H4 (cell line): ENCODE measurements at places on chromosomes 3 and 15.

- no peak for DNase-seq
These were observed 48.0 kb downstream of the NSUN3 start for GRCh38 chr3:94110854-94111253.

- DNase-seq, result no peak
These were observed 54.5 kb upstream of the FNDC3B start for GRCh38 chr3:171984883-171985282.

GRCh38 chr3:64892671-64893309 is 205.0 kb upstream of the ADAMTS9 start:
- DNase-seq, result no peak

- DNase-seq, result no peak
These were observed 807 bp upstream of the INAFM2 start for GRCh38 chr15:40322531-40323238.

DNA sequence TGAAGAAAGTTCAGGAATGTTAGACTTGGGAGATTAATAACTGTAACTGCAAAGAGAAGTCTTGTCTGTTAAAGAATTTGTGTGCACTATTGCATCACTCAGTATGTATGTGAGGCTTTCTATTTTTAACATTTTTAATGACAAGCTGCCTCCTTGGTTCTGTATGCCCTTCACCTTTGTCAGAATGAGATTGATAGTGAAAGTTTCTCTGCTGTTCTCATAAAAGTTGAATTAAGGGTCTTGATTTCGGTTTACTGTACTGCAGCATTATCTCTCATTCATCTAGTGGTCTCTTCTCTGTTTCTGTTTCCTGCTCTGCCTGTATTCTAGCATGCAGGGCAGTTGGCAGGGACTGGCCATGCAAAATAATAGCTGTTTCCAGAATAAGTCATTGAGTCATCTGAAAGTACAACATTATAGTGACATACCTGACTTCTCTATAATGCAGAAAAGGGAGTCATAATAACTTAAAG is 454.9 kb downstream of the IL5RA start:
- DNase-seq, result no peak

DNA sequence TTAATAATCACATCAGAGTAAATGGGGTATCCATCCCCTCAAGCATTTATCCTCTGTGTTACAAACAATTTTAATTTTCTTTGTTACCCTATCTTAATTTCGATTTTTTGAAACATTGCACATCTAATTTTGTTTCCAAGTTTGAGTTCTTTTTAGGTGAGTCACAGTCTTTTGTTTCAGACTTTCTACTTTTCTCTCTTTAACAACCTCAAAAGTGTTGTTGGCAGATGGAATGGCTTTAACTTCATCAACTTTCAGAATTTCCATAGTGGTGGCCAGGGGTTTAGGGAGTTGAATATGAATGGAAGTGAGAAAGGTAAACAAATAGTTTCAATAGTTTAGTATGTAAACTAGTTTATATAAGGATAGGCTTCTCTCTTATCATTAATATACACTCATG is 223.0 kb upstream of the MLF1 start:
- DNase-seq, result no peak

GRCh38 chr3:39107388-39108199 is at the start of the genes GORASP1 and TTC21A:
TSS of gene GORASP1 (minus strand) at chr3:39107627. CDS start at chr3:39107541, 86 bp downstream.
TSS of gene TTC21A (plus strand) at chr3:39107680. CDS start at chr3:39107838, 158 bp downstream.
- peak; percentile 62 for DNase-seq

- no peak for DNase-seq
These were observed 602 bp downstream of the CPB1 start for GRCh38 chr3:148828136-148828690.

DNA sequence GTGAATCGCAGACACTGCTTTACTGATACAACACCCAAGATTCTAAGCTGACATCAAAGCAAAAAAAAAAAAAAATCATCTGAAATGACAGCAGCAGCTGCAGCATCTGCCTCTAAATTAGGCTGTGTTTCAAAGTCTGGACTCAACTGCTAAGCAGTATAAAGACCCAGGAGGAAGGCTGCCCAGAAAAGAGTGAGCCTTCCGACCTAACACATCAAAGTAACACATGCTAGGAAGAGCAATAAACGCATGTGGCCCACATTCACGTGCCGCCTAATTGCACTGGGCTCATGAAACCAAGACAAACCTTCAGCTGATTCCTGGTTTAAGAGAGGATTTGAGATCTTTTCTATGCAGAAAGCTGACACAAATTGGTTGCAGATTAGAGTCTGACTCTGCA is 317.1 kb downstream of the ZIC4 start:
- DNase-seq, result no peak

DNA sequence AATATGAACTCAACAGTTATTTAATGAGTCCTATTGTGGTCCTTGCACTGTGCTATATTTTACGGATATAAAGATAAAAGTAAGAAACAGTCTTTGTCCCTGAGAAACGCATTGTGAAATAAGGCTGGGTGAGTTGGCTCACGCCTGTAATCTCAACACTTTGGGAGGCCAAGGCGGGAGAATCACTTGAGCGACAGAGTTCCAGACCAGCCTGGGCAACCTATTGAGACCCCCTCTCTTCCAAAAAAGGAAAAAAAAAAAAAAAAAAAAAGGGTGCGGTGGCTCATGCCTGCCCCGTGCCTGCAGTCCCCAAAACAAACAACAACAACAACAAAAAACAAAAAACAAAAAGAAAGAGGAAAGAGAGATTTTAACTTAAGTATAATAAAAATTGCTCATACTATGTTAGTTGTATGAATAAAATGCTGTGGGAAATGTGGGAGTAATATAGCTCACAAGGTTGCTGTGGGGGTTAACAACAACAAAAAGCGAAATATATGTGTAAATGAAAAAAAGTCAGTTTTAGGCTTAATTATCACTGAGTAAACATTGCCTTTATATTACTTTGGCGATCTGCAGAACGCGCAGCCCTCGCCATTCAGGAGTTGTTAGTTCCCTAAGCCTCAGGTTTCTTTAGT is 461 bp upstream of the FNDC3B start:
- DNase-seq, result no peak

DNA sequence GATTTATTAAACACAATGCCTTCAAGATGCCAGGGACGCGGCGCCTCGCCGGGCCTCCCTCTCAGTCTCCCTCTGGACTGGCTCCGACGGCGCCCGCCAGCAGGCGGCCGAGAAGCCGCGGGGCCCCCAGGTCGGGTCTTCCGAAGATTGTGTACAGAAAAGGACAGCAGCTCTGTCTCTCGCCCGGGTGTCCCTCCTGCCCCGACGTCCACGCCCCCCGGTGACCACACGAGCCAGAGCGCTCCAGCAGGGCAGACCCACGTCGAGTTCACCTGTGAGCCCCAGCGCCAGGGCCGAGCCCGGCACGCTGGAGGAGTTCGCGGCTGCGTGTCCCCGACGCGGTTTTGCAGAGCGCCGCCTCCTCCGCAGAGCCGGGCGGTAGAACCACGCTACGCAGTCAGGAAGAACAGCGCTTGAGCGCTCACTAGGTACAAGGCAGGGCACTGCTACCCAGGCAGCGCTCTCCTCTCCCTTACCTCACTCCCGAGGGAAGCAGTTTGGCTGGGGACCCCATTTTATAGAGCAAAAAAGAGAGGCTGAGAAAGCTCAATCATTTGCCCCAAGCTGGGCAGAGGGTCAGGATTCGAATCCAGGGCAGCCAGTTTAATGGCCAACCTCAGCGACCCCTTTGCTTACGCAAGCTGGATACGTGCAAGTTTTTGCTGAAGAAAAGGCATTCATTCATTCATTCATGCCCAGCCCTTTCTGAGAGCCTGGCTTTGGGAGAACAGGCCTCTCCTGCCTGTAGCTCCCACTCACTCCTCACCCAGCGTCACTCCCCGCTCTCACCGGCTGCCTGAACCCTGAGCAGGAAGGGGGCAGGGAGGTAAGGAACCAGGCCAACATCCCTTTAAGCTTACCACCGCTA is 3.0 kb upstream of the TLE3 start:
- DNase-seq, result peak; percentile 69

- DNase-seq, result peak; percentile 80
These were observed 7.1 kb downstream of the CELF6 start for GRCh38 chr15:72312605-72313447.

GRCh38 chr15:63232943-63233342 is 43.5 kb downstream of the RAB8B start:
- DNase-seq, result peak; percentile 32

DNA sequence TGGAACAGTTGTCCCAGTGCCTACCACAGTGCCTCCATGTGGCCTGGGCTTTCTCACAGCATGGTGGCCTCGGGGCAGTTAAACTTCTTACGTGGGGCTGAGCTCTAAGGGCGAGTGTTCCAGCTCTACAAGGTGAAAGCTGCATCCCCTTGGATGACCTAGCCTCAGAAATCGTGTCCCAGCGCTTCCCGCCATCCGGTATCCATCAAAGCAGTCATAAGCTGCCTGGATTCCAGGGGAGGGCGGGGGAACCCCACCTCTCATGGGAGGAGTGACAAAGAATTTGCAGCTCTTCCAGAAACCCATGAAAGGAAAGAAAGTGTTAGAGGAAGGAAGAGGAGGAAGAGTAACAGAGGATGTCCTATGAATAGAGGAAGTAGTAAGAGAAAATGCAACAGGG is 45.8 kb upstream of the CCDC174 start:
- no peak for DNase-seq
